Naive thymus-derived CD8-positive, alpha-beta T cell (primary cell): ENCODE measurements at places on chromosomes 12 and 14.

DNA sequence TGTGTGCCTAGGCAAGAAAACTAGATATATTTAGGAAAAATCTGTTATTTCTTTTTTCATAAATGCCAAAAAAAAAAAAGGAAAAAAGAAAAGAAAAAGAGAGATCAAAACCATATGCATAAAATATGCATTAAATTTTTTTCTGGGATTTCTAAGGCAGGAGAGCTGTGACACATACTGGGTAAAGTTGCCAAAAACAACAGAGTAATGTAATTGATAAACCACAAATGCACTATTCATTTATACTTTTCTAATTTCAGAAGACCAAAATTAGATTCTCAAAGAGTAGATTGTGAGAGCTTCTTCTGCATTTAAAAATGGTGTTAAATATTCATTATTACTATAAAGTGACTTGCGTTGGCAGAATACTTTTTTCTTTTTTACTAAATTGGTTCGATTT is 673.8 kb upstream of the MGAT4C start:
- H3K4me3 ChIP-seq: no peak overlapping the region
- H3K36me3 ChIP-seq: no peaks in the 10 kb centered on the region
- H3K27ac ChIP-seq: no peak overlapping the region
- no peaks in the 10 kb centered on the region for H3K4me1 ChIP-seq
- H3K27me3 ChIP-seq: no peaks in the 10 kb centered on the region

DNA sequence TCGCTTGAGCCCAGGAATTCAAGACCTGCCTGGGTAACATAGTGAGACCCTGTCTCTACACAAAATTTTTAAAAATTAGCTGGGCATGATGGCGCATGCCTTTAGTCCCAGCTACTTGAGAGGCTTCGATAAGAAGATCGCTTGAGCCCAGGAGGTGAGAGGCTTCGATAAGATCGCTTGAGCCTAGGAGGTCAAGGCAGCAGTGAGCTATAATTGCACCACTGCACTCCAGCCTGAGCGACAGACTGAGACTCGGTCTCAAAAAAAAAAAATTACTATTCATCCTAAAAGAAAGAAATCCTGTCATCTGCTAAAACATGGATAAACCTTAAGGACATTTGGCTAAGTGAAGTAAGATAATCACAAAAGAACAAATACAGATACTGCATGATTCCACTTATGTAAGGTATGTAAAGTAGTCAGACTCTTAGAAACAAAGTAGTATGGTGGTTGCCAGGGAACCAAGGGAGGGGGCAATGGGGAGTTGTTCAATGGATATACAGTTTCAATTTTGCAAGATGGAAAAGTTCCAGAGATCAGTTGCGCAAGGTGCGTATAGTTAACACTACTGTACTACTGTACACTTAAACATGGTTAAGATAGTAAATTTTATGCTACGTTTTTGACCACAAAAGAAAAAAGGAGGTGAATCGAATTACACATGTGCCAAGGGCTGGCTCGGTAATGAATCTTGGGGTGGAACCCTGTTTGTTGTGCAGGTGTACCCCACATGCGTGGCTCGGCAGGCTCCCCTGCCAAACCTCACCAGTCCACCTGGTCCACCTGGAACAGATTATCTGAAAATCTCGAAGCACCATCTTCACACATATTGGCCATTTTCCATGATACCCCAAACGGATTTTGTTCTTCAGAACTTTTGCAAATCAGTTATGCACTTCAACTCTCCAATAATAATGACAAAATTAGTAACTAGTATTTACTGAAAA is 18.3 kb upstream of the ATP2A2 start:
- H3K36me3 ChIP-seq: no peaks in the 10 kb centered on the region
- H3K27ac ChIP-seq: no peak overlapping the region
- DNase-seq: no peak
- H3K4me1 ChIP-seq: no peaks in the 10 kb centered on the region
- peaks cover 1% of the 10 kb centered on the region for H3K27me3 ChIP-seq

- H3K4me3 ChIP-seq: no peak overlapping the region
- no peak overlapping the region for H3K27ac ChIP-seq
- H3K27me3 ChIP-seq: no peaks in the 10 kb centered on the region
- H3K4me1 ChIP-seq: peaks cover 10% of the 10 kb centered on the region
- no peaks in the 10 kb centered on the region for H3K36me3 ChIP-seq
These were observed 114.5 kb upstream of the NCOR2 start for GRCh38 chr12:124681779-124682391.

DNA sequence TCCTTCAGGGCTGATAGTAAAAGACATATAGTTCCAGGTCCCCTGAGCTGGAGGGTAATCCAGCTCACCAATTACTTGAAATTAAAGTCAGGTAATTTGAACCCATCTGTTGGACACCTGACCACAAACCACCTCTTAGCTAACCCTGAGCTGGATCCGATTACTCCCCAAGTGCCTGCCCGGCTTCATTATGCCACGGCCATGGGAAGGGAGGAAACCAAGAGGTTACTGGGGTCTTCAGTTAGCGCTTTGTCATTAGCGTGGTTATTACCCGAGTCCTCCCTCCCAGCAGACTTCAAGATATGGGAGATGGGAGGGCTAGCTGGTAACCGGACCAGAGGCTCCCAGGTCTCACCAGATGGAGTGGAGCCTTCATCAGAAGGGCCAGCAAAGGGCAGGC is 1071.4 kb downstream of the BCL11B start:
- H3K4me3 ChIP-seq: peak overlapping the region; percentile 53
- peaks cover 94% of the 10 kb centered on the region for H3K4me1 ChIP-seq
- no peak for DNase-seq
- no peaks in the 10 kb centered on the region for H3K27me3 ChIP-seq
- no peaks in the 10 kb centered on the region for H3K36me3 ChIP-seq

GRCh38 chr12:118541934-118542333 is 165.6 kb downstream of the SUDS3 start:
- no peaks in the 10 kb centered on the region for H3K4me1 ChIP-seq
- no peak for DNase-seq

DNA sequence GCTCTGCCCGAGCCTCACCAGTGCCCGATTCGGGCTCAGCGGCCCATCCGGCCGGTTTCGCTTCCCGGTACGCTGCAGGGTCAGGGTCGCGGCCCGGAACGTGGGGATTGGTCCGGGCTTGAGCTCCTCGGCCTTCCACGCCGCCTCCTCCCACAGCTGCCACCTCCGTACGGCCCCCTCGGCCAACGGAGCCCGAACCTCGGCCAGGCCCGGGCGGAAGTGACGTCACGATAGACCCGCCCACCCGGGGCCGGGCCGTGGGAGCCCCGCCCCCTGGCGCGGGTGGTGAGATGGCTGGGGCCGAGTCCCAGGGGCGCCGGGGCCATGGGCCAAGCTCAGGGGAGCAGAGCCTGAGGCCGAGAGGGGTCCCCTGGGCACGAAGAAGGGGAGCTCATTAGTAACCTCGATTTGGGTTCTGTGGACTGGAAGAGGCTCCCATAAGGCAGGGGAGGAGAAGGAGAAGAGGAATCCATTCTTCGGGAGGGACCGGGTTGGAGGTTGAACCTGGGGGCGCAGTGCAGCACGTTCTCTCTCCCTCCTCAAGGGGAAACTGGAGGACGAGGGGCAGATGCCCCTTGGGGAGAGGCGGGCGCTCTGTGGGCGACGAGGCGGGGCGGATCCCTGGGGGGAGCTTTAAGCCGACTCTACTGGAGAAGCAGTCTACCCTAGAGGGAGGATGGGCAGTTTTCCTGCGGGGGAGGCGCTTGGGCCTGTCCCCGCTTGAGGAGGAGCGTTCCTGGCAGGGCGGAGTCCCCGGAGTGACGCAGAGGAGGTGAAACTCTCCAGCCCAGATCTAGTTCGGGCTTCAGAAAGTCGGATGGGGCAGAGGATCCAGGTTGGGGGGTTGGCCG is at the start of gene MLF2:
Gene MLF2 (minus strand): TSS at position 221 of the 851 bp plus-strand sequence. CDS start 807 bp downstream, outside the sequence.
- peak; percentile 93 for DNase-seq
- peak within 1 kb of the TSS; percentile 96 for H3K4me3 ChIP-seq
- H3K36me3 ChIP-seq: peaks cover 2% of the 10 kb centered on the region
- peak within 1 kb of the TSS; percentile 98 for H3K27ac ChIP-seq
- H3K4me1 ChIP-seq: peaks cover 36% of the 10 kb centered on the region
- H3K27me3 ChIP-seq: no peaks in the 10 kb centered on the region

- no peaks in the 10 kb centered on the region for H3K36me3 ChIP-seq
- H3K27me3 ChIP-seq: no peaks in the 10 kb centered on the region
- no peak overlapping the region for H3K27ac ChIP-seq
- H3K4me1 ChIP-seq: peaks cover 33% of the 10 kb centered on the region
- H3K4me3 ChIP-seq: no peak overlapping the region
These were observed 45.4 kb upstream of the PCED1B start for GRCh38 chr12:47033789-47034555.

- peak overlapping the region; percentile 95 for H3K4me3 ChIP-seq
- H3K27me3 ChIP-seq: no peaks in the 10 kb centered on the region
These were observed 446 bp upstream of the ZNF641 start for GRCh38 chr12:48351022-48351708.

- H3K27ac ChIP-seq: no peak overlapping the region
- H3K36me3 ChIP-seq: no peaks in the 10 kb centered on the region
- H3K4me3 ChIP-seq: no peak overlapping the region
- H3K27me3 ChIP-seq: no peaks in the 10 kb centered on the region
- no peak for DNase-seq
These were observed 168.3 kb downstream of the NEDD1 start for GRCh38 chr12:97075161-97075933.

- no peak overlapping the region for H3K27ac ChIP-seq
- no peak for DNase-seq
- no peaks in the 10 kb centered on the region for H3K4me1 ChIP-seq
- no peaks in the 10 kb centered on the region for H3K27me3 ChIP-seq
- H3K36me3 ChIP-seq: no peaks in the 10 kb centered on the region
These were observed 109.5 kb downstream of the DIO2 start for GRCh38 chr14:80101835-80102234.

DNA sequence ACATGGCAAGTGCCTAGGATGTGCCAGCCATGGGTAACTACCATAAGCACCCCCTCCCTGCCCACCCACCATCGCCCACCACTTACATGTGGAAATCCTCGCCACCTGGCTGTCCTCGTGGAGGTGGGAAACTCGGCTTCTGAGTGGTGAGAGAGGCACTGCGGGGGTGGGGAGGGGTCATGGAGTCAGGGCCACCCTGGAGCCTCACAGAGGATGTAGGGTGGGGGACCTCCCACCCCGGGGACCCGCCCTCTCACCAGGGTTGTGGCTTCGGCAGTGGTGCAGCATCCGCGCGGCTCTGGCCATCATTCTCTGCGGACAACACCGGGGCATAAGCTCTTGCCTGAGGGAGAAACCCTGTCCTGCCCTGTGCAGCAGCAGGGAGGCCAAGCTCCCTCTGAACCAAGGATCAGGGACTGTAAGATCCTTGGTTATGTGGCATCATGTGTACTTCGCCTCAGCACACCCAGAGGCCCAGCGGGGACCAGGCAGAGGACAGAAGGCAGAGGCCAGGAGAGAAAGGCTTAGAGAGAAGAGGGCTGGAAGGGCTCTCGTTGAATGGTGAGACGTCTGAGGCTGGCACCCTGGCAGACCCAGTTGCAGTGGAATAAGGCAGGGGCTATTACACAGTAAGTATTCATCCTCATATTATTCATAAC is 12.8 kb upstream of the ENDOU start:
- no peaks in the 10 kb centered on the region for H3K27me3 ChIP-seq
- H3K4me1 ChIP-seq: peaks cover 24% of the 10 kb centered on the region
- DNase-seq: no peak
- H3K4me3 ChIP-seq: no peak overlapping the region

DNA sequence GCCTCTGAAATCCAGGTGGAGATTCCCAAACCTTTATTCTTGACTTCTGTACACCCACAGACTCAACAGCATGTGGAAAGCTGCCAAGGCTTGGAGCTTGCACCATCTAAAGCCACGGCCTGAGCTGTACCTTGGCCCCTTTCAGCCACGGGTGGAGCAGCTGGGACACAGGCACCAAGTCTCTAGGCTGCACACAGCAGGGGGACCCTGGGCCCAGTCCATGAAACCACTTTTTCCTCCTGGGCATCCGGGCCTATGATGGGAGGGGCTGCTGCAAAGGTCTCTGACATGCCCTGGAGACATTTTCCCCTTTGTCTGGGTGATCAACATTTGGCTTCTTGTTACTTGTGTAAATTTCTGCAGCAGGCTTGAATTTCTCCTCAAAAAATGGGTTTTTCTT is 32.0 kb downstream of the EIF2S3B start:
- DNase-seq: no peak
- H3K36me3 ChIP-seq: peaks cover 20% of the 10 kb centered on the region
- H3K4me1 ChIP-seq: peaks cover 14% of the 10 kb centered on the region
- no peak overlapping the region for H3K4me3 ChIP-seq
- no peak overlapping the region for H3K27ac ChIP-seq

DNA sequence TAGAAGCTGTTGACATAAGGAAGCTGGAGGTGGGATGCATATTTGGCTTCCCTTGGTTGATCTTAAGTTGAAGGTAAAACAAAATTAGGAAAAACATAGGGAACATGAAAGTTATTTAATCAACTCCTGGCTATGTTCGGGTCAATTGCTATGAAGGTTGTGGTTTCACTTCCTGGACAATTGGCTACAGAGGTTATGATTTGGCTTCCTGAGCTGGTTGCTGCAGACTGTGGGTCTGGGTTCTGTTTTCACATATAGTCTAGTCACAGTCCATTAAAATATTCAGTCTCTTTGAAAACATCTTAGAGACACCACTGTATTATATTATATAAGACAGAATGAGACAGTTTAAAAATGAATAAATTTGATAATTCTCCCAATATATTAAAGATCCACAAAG is 895.2 kb upstream of the USP15 start:
- H3K4me1 ChIP-seq: no peaks in the 10 kb centered on the region
- no peak overlapping the region for H3K27ac ChIP-seq
- no peak for DNase-seq
- H3K4me3 ChIP-seq: no peak overlapping the region
- H3K27me3 ChIP-seq: no peaks in the 10 kb centered on the region

DNA sequence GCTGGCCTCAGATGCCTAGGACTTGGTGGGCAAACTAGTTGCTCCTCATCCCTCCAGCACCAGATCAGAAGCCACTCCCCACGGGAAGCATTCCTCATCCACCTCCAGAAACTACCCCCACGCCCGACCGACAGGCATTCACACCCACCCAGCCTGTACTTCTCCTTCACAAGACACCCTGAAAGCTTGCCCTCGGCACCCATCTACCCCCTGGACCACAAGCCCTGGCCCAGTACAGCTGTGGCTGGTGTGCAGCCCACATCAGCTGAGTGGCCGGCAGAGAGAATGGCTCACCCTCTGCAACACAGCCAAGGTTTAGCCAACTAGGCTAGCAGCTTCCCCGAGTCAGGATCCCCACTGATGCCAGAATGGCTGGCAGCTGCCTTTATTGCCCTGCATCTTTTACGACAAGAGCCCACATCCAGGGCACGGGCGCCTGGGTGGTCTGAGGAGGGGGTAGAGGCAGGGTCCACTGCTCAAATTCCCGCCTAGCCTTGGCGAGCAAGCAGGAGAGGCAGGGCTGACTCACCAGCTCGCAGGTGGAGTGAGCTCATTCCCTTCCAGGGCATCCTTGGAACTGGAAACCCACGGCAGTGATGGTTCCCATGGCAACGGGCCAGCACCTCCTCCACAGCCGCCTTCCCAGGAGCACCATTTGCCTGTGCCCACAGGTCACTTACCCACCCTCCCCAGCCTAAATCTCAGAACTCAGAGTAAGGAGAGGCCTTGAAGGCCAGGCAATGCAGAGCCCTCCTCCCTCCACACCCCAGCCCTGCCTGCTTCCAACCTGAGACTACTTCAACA is 17.1 kb downstream of the ACTN1 start:
- DNase-seq: no peak
- H3K27me3 ChIP-seq: no peaks in the 10 kb centered on the region
- H3K36me3 ChIP-seq: peaks cover 25% of the 10 kb centered on the region
- H3K4me1 ChIP-seq: peaks cover 50% of the 10 kb centered on the region
- peak overlapping the region; percentile 99 for H3K27ac ChIP-seq
